Choroid plexus epithelial cell (primary cell): ENCODE measurements at places on chromosomes 13 and 19.

DNA sequence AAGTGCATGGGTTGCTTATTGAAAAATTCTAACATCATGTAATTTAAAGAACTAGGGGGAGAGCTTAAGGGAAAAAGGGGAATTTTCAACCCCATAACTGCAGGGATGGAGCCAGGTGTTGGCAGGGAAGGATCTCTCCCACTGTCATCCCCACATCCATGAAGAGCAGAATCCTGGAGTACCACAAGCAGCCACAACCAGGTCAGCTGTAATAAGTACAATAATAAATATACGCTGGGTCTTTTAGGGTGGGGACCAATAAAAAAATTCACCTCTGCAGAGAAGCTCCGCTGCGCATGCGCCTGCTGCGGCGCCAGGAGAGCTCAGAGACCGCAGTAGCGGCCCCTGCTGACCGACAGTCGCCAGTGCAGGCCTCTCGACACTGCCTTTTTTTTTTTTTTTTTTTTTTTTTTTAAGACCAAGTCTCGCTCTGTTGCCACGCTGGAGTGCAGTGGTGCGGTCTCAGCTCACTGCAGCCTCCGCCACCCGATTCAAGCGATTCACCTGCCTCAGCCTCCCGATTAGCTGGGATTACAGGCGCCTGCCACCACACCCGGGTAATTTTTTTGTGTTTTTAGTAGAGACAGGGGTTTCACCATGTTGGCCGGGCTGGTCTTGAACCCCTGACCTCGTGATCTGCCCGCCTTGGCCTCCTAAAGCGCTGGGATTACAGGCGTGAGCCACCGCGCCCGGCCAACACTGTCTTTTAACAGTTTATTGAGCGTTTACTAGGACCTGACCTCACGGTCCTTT, 2.5 kb upstream of the EEF2 start:
- peak; percentile 88 for DNase-seq

- no peak for DNase-seq
These were observed 12.5 kb upstream of the NCR1 start for GRCh38 chr19:54893406-54893805.

GRCh38 chr19:10112037-10112761, 706 bp downstream of the P2RY11 start:
- DNase-seq: peak; percentile 33

DNA sequence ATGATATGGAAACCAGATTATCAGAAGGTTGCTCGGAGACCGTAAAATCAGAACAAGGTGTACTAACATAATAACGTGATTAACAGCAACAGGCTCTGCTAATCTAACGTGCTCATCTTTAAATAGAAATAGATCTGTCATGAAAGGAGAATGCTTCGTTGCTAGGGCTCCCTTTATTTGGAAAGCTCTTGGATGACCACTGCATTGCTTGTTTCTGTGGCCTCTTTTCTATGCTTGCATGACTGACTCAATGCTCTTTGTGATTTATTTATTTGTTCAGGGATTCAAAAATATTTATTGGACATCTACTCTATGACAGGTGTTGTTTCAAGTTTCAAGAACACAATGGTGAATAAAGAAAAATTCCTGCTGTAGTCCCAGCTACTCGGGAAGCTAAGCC, 22.3 kb upstream of the ZDHHC20 start:
- no peak for DNase-seq

GRCh38 chr19:46766569-46767317, 20.5 kb upstream of the STRN4 start:
- DNase-seq: peak; percentile 52

DNA sequence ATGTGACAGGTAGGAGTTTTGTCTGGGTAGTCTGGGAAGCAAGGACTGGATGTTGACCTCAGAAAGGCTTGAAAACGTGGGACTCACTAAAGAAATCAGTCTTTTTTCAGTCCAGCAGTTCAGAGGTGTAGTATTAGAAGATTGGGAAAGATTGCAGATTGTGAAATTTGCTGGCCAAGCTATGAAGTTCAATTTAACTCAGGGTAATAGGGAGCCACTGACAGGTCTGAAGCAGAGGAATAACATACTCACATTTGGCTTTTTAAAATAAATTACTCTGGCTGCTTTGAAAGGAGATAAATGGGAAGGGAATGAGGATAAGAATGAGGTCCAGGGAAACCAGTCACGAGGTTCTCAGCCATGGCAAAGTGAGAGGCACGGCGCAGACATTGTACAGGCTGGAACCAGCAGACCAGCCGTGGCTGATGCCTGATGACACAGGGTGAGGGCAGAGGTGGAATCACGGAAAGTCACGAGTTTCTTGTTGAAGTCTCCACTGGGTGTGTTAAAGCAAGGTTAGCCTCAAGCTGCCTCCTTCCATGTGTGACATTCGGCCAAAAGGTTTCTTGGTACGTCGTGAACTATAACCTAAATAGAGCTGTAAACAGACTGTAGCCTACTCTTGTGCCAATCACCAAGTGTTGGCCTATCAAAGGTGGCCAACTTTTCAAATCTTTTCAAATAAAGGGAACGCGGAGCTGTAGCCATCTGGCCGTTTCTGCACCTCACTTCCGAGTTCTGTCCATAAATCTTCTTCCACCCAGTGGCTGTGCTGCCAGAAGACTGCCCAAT, 377.6 kb downstream of the IRS2 start:
- peak; percentile 48 for DNase-seq

GRCh38 chr13:59641261-59641660, 522.5 kb downstream of the DIAPH3 start:
- DNase-seq: no peak

GRCh38 chr19:34171539-34171876, 796 bp upstream of the LSM14A start:
- DNase-seq: peak; percentile 72

DNA sequence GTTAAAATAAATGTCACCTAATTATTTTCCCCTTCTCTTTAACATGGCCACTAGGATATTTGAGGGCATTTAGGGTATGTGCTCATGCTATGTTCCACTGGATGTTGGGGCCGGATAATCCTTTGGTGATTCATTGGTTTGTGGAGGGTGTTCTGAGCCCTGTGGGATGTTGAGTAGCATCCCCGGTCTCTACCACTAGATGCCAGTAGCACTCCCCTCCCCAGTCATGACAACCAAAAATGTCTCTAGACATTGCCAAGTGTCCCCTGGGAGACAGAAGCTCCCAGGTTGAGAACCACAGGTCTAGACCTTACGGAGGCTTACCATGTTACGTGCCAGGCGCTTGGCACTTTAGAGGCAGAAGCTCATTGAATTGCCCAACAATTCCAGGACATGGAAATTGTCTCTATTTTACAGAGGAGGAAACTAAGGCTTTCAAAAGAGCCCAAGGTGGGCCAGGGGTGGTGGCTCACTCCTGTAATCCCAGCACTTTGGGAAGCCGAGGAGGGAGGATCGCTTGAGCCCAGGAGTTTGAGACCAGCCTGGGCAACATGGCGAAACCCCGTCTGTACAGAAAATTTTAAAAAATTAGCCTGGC, 14.1 kb downstream of the SHANK1 start:
- peak; percentile 65 for DNase-seq

GRCh38 chr13:99305566-99305965, 1.6 kb downstream of the GPR183 start:
- DNase-seq: no peak

DNA sequence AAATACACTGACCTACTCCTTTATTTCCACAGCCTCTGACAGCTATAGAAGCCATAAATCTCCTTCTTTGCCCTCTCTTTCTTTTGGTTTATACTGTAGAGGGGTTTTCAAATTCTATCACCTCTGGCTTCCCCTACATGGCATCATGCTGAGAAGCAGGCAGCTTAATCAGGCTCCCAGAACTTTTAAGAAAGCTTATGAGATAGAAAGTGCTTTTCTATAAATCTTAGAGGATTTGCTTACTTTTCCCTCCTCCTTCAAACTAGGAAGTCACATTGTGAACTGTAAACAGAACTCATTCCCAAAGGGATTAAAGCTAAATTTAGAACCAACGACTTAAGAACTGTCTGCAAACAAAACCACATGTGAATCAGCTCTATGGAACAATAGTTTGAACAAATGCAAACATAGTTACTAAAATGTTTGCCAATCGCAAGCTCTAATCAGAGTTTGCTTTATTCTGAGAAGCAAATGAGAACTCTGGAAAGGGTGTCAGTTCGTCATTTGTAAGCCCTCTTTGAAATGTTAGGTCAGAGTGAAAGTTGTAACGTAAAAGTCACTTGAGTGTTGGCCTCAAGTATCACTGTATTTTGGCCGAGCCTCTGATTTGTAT, 344.1 kb downstream of the RFC3 start:
- peak; percentile 82 for DNase-seq

GRCh38 chr19:54650108-54650655, 12.6 kb upstream of the LILRB4 start:
- DNase-seq: no peak

GRCh38 chr19:11678504-11678903, 60.2 kb downstream of the ZNF823 start:
- no peak for DNase-seq

- no peak for DNase-seq
These were observed 4.8 kb upstream of the SOX1 start for GRCh38 chr13:112062072-112062567.

DNA sequence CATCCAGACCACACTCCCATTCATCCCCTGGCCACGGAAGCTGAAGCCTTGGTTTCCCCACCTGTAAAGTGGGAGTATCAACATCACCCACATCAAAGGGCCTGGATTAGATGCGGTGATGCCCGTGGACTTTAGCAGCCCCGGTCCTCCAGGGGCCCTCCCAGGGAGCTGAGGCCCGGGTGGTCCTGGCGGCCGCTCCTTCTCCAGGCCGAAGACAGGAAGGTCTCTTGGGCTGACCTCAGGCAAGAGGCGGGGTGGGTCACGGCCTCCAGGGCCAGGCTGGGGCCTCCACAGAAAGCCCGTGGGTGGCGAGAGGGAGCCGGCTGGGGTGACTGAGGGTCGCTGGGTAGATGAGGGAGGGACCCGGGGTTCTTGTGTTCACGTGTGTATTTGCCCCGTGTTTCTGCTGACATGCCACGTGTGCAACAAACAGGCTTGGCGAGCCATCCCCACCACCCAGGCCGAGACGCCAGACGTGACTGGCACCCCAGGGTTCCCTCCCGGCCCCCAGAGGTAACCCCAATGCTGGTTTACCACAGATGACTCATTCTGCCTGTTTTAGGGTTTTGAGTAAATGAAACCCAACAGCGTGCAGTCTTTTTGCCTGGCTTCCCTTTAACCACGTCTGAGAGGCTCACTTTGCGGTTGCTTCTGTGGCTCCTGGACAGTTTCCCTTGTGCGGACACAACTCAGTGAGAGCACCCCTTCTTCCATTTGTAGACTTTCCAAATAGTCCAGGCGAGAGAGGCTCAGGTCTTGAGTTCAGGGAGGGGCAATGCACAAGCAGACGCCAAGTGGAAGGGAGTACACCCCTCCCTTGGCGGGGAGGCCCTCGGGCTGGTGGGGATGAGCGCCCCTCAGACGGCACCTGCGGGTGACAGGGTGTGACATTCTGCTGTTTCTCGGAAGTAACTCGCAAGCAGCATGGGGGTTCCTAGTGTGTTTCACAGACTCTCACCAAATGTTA, 42.9 kb downstream of the C13orf46 start:
- DNase-seq: no peak

DNA sequence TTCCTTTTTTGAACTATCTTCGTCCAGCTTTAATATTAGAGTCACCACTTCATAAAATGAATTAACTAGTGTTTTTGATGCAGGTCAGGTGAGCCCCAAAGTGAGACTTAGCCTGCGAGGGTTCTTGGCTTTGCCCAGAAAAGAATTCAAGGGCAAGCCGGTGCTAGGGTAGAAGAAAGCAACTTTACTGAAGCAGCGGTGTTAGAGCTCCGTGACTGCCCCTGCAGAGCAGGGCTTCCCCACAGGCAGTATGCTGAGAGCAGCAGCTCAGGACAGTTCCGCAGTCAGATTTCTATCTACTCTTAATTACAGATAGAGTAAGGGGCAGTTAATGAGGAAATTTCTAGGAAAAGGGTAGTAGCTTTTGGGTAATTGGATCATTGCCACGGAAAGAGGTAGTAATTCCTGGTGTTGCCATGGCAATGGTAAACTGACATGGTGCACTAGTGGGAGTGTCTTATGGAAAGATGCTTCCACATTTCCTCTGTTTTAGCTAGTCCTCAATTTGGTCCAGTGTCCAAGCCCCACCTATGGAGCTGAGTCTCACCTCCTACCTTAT, 432.2 kb upstream of the ZNF507 start:
- DNase-seq: no peak

DNA sequence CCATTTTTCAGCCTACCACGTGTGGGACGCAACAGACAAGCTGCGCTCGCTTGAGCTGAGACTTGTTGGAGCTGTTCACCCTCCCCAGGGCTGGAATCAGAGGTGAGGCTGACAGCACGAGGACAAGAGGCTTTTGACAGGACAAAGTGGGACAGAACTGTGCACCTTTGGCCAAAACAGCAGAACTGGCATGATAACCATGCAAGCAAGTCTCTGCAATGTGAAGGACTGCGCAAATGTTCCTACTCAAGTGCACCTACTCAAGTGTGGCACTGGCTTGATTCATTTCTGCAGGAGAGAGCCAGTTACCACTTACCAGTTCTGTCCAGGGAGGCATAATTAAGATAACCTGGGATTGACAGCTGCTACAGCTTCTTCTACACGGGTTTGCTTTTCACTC, 62.2 kb upstream of the TM9SF2 start:
- no peak for DNase-seq

DNA sequence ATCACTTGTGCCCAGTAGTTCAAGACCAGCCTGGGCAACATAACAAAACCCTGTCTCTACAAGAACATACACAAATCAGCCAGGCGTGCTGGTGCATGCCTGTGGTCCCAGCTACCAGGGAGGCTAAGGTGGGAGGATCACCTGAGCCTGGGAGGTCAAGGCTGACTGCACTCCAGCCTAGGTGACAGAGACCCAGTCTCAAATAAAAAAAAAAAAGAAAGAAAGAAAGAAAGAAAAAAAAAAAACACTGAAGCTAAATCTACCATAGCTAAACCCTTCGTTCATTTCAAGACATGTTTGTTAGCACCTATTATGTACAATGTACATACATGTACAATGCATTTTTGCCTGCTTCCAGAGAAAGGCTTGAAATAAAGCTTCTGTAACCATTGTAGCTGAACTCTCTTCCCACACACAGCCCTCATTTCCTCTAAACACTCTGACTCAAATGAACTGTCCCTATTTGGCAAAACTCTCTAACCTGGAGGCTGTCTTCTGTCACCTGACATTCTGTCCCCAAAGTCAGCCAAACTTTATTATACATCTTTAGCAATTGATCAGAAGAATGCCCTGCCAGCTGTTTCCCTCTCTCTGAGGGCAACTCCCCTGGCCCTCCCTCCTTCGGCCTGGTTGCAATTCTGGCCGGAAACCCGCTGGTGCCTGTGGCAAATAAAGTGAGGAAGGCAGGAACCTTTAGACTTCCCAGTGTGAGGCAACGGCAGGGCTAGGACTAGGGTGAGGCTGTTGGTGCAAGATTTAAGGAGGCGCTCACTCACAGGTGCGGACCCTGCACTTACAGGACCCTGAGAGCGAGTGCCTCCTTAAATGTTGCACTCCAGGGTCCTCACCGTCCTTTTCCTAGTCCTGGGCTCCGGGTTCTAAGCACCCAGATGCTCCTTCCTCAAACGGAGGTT, 1.8 kb downstream of the ETHE1 start:
- peak; percentile 37 for DNase-seq
